Umbilical cord (tissue), 2 donors: ENCODE measurements at places on chromosomes 16 and 17.

- DNase-seq: peak; percentile 1
These were observed 5.1 kb downstream of the ZFHX3 start for GRCh38 chr16:73042807-73043206.

GRCh38 chr16:61798741-61799140 lies 237.5 kb downstream of the CDH8 start:
- no peak for DNase-seq

DNA sequence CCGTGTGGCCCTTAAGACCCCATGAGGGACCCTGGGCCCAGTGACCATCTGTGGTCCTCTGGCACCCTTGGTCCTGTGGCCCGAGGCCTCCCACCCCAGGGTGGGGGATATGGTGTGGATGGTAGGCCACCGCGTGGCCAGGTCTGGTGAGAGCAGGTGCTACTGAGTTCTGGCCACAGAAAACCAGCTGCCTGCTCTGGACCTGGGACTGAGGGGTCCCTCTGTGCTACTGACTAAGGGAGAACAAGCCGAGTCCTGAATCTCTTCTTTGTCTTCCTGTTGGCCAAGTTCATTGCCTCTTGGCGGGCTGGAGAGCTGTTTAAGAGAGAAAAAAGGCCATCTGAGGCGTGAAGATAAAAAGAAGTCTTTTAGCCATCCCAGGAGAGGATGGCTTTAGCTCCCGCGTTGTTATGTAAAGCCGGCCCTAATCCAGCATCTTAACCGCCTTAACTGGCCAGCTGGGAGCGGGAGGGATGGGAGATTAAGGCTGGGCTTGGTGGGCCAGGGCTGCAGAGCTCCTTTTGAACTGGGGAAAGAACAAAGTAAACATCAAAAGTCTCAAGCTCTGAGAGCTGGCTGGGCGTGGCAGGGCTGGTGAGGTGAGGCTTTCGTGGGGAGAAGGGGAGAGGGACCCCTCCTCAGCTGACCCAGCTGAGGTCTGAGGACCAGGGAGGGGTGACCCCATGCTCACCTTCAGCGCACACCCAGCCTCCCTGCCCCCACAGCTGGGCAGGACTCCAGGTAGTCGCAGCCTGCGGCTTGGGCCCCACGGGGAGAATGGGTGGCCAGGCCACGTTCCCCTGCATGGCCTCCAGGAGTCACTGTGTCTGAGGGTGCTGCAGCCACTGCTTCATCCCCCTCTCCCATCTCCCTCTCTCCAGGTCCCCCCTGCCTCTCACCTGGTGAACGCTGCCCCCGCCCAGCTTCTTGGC lies 62.4 kb downstream of the NKD1 start:
- DNase-seq: peak; percentile 97

DNA sequence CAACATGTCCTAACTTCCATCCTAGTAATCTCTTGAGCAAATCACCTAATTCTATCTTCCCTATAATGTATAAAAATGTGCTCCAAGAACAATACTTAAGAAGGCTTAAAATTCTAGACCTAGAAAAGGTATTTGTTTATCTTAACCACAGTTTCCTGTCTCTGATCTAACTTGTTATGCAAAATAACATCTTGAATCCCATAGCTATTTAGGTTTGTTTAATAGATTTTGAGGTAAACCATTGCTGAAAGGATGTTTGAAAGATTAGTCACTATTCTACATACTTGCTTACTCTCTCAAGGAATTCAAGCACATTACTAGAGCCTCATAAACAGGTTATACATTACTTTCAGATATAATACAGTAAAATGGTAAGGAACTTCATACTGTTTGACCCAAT lies 13.0 kb downstream of the CA10 start:
- DNase-seq: peak; percentile 19

DNA sequence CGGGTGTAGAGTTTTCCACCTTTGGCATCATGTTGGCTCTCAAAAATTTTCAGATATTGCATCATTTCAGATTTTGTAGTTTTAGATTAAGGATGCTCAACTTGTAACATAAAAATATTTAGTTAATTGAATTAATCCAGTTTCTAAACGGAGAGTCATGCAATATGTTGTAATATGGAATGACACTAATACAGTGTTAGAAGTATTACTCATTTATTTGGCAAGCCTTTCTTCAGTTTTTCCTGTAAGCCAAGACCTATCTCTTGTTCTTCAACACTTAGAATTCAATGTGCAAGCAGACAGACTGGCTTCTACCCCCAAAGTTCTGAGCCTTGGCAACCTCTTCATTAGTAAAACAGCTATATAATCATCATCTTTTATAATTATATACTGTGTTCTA lies 985.0 kb upstream of the GOT2 start:
- DNase-seq: no peak

- no peak for DNase-seq
These were observed 82.9 kb downstream of the SDR42E1 start for GRCh38 chr16:81928271-81928918.

DNA sequence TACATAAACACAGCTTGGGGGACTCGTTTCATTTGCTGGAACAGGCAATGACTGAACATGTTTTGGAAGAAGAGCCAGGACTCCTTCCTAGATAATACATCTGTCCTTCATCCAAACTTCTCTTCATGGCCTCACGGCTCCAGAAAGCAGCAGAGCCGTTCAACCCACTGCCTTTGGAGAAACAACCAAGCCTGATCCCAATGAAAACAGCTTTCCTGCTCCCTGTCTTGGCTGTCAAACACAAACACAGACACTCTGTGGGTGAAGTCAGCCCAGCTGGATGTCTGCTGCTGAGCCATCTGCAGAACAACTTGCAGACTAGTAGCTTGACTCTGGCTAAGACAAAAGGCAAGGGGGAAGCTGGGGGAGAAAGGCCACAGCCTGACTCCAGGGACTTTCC lies 345.1 kb upstream of the PSMD7 start:
- DNase-seq: peak; percentile 83

- DNase-seq: no peak
These were observed 12.7 kb upstream of the KRT23 start for GRCh38 chr17:40950176-40950575.

DNA sequence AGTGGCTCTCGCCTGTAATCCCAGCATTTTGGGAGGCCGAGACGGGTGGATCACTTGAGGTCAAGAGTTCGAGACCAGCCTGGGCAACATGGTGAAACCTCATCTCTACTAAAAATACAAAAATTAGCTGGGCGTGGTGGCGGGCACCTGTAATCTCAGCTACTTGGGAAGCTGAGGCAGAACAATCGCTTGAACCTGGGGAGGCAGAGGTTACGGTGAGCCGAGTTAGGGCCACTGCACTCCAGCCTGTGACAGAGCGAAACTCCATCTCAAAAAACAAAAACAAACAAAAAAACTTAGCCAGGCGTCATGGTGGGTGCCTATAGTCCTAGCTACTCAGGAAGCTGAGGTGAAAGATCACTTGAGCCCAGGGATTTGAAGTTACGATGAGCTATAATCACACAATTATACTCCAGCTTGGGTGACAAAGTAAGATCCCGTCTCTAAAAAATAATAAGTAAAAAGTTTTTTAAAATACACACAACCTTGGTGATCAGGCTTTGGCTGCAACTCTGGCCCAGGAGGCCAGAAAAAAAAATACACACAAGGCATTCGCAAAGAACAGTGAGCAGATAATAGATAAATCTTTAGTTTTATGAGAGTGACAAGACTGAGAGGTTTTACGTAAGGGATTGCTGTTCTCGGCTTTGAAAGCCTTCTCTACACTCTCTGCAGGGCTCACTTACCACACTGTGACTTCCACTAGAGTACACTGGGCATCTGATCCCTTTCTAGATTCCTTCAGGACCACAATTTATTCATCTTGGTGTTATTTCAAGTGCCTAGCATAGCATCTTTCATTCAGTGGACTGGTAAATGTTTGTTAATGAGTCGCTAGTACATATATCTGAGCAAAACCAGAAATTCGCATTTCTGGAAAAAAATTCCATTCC lies 5.9 kb downstream of the GSPT1 start:
- peak; percentile 47 for DNase-seq
